Fibroblast of upper back skin (primary cell): ENCODE measurements at places on chromosomes 13 and 19.

- no peak for DNase-seq
These were observed 88.3 kb downstream of the DHRS12 start for GRCh38 chr13:51715613-51716012.

DNA sequence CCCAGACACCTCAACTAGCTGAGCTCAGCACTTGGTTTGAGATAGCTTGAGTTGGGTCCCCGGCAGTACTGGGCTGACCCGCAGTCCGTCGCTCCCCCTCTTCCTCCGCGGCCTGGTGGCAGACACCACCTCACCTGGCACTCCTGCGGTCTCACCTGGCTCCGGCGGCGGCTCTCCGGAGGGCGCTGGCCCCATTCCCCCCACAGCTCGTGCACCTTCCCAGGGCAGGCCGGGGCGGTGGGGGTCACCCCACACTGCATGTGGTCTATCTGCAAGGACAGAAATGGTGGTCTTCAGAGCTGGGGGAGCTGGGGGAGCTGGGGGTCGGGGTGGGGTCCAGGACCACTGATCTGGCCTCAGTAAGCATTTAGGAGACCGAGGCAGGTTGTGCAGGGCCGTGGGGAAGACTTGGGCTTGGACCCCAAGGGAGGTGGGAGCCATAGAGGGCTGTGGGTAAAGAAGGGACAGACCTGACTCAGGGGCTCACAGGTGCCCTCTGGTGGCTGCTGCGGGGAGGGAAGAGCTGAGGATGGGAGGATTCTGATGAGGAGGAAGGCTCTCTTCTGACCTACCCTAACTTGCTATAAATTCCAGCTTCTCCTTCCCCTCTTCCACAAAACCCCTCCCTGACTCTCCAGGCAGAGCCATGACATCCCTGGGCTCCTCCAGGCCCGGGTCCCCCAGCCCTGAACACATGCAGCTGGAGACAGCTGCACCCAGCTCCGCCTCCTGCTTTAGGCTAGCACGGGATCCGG lies 6.7 kb upstream of the PLIN4 start:
- DNase-seq: peak; percentile 30

DNA sequence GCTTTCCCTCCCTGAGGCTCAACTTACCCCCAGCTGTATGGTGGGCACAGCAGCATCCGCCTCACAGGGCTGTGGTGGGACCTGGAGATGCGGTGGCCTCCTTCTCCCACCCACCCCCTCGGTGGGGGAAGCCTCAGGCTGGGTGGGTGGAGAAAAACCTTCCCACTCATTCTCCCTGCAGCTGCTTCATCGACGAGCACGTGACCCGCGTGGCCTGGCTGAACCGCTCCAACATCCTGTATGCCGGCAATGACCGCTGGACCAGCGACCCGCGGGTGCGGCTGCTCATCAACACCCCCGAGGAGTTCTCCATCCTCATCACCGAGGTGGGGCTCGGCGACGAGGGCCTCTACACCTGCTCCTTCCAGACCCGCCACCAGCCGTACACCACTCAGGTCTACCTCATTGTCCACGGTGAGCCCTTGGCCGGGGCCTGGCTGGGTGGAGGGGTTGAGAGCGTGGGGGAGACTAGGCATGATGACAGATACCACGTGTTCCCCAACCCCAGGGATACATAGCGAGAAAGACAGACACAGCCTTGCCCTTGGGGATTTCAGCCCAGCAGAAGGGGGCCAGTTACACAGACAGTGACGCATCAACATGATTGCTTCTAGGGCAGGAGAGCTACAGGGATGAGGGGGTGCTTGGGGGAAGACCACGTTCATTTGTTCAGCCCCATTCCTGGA lies 12.2 kb downstream of the IGLON5 start:
- no peak for DNase-seq

DNA sequence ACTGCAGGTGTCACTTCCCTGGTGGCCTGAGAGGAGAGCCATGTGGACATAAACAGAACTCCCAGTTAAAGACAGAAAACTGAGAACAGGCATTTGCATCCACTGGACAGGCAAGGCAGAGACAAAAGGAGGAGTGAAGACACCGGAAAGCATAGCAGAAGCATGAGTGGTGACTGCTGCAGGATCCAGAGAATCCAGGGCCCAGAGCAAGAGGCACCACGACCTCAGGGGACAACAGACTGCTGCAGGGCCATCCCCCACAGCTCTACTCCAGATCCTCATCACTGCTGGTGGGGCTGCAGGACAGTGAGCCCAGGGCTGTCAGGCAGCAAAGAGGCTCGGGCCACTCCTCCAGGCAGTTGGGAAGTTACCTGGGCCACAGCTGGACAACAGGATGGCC lies 14.5 kb upstream of the ISYNA1 start:
- DNase-seq: no peak

DNA sequence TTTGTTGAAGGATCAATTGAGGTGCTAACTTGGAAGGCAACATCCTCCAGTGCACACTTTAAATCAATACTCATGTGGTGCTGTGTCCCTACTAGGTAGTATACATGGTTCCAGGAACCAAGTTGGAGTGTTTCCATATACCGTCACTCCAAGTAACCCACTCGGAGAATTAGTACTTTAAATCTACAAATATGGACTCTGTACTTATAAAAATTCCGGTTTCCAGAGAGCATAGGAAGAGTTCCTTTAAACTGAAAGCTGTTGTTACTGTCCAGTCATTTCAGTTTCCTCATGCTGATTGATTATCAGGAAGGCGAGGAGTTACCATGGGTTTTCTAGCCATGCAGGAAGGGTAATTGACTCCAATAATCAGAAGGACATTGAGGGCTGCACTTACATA lies 7.2 kb downstream of the CPB2 start:
- DNase-seq: no peak

DNA sequence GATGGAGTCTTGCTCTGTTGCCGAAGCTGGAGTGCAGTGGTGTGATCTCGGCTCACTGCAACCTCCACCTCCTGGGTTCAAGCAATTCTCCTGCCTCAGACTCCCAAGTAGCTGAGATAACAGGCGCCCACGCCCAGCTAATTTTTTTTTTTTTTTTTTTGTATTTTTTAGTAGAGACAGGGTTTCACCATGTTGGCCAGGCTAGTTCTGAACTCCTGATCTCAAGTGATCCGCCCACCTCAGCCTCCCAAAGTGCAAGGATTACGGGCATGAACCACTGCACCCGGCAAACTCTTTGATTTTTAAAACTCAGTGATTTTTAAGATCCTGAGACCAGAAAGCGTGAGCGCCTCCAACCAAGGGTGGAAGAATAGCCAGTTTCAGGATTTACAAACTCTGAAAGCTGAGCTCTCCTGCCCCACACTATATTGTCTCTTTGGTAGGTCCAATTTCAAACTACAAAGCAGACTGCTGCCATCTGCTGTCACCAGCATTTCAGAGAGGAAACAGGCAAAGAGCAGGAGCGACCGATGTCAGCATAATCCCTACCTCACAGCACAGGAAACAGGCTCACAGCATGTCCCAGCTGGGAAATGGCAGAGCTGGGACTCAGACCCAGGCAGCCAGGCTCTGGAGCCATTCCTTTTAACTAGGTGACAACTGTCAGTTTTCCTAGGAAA lies 9.2 kb downstream of the NOSIP start:
- DNase-seq: no peak

- no peak for DNase-seq
These were observed 511 bp downstream of the GARRE1 start for GRCh38 chr19:34254698-34255432.

DNA sequence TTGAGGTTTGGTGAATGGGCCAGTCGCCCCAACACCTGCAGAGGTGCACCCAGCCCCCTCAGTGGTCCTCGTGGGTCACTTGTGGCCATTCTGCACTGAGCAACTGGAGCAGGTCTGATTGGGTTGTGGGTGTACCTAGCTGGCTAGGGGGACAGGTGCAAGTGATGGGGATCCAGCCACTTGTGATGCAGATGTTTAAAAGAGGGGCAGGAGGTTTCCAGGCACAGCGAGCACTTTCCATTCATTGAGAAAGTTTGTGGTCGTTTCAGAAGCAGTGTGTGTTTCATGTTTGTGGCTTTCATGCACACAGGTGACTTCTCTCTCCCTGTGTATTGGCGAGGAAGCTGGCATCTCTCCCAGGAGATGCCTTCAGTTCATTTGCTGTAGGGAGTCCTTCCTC lies 34.7 kb downstream of the TSSK6 start:
- no peak for DNase-seq

DNA sequence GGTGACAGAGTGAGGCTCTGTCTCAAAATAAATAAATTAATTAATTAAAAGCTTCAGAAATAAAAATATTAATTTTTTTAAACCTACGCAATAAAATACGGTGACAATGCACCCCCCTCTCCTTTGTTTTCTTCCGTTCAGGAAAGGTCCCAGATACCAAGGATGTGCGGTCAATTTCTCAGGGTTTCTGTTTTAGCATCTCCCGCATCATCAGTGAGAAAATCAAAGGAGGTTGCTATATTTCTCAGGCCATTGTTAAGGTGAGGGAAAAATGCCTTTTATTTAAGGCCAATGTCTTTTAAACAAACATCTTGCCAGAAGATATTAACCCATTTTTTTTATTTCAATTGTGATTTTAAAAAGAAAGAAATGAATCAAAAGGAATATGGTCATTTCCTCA lies 111.7 kb downstream of the INSR start:
- DNase-seq: no peak

- DNase-seq: peak; percentile 95
These were observed 71.9 kb upstream of the KLF12 start for GRCh38 chr13:74206061-74206561.

DNA sequence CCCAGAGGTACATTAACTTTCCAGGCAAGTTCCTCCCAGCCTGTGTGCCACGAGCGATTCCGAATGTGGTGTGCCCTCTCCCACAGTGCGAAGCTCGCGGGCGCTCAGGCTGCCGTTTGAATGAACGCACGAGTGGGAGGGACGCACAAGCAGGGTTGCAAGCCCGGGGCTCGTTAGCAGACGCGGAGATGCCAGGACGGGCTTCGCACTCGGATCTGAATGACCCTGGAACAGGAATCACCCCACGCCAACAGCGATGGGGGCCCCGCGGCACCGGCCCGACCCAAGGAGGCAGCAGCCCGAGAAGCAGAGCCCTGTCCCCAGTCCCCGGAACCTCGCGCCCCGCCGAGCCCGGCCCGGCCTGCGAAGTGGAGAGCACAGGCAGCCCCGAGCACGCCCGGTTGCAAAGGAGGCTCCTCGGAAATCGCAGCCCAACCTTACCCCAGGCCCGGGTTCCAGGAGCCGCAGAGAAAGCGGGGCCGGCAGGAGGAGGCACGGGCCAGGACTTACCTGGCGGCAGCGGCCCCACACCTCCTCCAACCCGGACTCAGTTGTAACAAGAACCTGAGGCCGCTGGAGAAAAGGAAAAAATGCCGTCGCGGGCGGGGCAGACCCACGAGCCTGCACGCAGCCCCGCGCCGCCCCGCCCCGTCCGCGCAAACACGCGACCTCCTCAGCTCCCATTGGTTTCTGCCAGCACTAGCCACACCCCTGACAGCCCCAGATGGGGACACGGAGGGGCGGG lies at the start of gene SLC25A30:
SLC25A30 (minus strand) TSS at position 584 of the 745 bp plus-strand sequence. CDS start 6,948 bp downstream, outside the sequence.
- peak; percentile 86 for DNase-seq

- DNase-seq: no peak
These were observed 35.0 kb upstream of the OLFM2 start for GRCh38 chr19:9971166-9971897.

- DNase-seq: no peak
These were observed 418.9 kb downstream of the FGF14 start for GRCh38 chr13:101982903-101983302.

- DNase-seq: no peak
These were observed 102.9 kb downstream of the FOXO1 start for GRCh38 chr13:40563350-40564125.

DNA sequence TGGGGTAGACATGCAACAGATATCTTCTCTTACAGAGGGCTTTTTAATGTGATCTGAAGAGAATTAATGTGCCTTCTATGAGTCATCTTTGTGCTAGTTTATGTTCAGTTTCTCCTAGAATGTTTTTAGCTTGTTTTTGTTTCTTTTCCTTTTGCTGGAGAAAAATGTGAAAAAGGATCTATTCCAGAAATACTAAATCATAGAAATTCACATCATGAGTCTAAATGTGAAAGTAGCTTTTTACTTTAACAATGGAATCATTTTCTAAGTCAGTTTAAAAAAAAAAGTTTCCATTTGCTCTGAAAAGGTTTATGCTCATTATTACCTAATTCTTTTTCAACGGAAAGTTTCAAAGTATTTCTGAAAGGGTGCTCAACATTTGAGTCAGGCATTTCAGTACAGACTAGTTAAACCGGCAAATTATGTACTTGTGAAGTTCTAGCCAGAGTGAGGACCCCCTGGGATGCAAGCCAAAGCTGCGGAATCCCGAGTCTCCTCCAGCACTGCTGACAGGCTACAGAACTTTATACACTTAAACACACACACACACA lies 72.9 kb downstream of the SPATA13 start:
- DNase-seq: peak; percentile 73

GRCh38 chr13:109652531-109652930 lies 133.9 kb downstream of the IRS2 start:
- DNase-seq: peak; percentile 10

DNA sequence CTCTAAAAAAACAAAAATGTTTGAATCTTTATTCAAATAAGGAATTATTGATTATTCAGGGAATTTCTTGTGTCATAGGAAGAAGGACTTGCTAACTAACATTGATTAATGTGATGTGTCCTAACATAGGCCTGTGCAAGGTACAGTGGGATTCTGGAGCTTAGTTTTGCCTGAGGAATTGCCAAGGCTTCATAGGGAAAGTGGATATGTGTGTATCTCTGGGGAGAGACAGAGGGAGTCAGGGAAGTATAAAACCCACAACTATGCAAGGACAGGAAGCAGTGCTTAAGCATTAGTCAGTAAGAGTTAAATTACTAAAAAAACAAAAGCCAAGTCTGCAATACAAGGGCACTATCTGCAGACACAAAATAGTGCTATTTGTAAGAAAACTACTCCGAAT lies 59.6 kb downstream of the WDFY2 start:
- DNase-seq: peak; percentile 96

DNA sequence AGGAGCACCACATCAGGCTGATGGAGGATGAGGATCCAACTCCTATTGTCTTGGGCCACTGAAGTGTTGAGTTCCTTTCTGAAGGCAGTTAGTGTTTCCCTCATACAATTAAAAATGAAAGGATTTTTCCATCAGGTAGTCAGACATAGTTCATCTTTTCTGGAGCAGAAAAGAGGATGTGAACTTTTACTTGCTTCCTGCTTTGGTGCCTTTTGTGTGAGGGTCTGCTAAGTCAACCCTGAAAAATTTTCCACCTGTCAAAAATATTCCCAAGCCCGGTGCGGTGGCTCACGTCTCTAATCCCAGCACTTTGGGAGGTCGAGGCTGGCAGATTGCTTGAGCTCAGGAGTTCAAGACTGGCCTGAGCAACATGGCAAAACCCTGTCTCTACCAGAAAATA lies 43.9 kb downstream of the RGCC start:
- no peak for DNase-seq

- no peak for DNase-seq
These were observed 2.3 kb upstream of the LGALS7B start for GRCh38 chr19:38786572-38787265.

GRCh38 chr13:78680576-78681350 lies 21.8 kb upstream of the OBI1 start:
- DNase-seq: no peak

GRCh38 chr13:114097893-114098688 lies 34.3 kb downstream of the RASA3 start:
- no peak for DNase-seq
